ENCODE measurements at places on chromosomes 5 and 9. TPM values are rescaled to one million over a fixed set of nuclear protein-coding genes. Genes with fewer than 3 reads are reported as not detected.

GRCh38 chr5:38639377-38640358, 83.2 kb upstream of the LIFR start:
- DNase-seq = peak; percentile 59

DNA sequence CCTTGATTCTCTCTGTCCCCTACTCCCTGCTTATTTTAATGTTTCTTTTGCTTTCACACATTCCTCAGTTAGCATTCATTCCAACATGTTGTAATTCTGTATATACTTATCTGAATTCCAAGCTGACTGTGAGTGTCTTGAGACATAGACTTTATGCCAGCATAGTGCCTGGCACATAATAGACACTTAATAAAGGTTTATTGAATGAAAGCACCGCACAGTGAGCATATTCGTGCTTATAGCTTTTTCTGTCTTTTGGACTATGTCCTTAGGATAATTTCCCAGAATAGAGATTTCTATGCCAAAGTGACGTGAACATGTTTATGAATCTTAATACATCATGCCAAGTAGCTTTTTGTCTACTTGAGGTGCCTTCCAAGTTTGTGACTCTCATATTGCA, 174.6 kb downstream of the CD180 start:
- no peak for DNase-seq

Gene ANKRD18A
- under 0.01 TPM for total RNA-seq

Gene CERCAM
- total RNA-seq = 86.8 TPM

Gene PTGES
- 16.0 TPM for total RNA-seq

GRCh38 chr9:137725598-137725997, 106.8 kb downstream of the EHMT1 start:
- DNase-seq = no peak

Gene PRRX2
- under 0.01 TPM for total RNA-seq

- no peak for DNase-seq
Measured at GRCh38 chr9:114706711-114707110, 24.7 kb upstream of the TEX48 start.

DNA sequence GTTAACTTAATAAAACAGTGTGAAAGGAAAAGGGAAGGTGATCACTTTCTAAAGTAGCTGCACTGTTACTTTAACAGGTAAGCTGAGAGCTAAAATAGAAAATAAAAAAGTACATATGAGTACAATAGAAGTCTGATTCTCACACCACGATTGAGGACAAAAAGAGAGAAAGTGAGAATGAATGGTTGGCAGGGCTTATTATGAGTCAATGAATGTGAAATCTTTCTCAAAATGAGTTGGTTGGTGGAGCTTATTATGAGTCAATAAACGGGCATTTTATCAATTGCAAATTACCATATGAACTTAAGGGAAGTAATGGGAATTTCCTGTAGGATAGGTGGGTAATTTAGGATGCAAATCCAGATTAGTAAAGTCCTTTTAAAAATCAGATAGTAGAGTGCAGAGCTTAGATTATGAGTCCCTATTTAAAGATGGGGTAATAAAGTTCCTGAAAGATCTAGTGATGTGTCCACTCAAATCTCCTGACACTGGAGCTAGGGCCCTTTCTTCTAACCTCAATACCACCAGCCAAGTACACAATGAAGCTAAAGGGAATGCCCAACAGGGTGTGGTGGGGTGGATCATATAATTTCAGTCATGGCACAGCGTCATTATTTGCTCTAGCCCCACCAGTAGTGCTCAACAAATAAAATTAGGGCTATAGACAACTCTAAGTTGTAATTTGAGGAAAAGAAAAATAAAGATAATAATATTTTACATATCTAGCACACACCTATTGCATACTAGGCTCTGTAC, 21.1 kb upstream of the TLR4 start:
- DNase-seq = no peak

DNA sequence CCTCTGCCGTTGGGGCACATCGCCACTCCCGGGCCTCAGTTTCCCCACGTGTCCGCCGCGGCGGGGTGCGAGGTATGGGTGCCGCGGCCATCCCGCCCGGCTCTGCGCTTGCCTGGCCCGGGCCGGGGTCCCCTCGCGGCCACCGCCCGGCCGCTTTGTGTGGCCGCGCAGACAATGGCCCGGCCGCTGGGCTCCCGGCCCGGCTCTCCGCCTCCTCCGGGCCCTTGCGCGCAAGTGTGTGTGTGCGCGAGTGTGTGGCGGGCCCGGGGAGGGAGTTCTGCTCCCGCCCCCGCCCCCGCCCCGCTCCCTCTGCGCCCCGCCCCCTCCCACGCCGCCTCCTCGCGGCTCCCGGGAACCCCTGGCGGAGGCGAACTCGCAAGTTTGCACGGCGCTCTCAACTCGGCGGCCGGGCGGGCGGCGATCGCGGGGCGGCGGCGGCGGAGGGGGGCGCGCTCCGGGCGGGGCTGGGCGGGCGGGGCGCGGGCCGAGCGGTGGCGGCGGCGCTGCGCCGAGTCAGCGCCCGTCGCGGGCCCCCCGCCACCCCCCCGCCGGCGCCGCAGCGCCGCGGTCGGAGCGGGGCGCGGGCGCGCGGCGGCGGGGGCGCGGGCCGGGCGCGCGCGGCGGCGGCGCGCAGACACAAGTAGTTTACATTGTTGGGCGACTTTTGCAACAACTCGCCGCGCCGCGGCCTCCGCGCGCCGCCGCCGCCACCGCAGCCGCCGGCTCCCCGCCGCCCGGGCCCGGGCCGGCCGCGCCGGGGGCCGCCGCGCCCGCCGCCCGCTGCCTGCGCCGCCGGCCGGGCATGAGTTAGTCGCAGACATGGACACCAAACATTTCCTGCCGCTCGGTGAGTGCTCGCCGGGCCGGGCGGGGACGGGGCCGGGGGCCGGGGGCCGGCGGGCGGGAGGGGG, at the start of gene RXRA:
RXRA (plus strand) TSS at position 643 of the 911 bp plus-strand sequence; CDS start at position 820, 177 bp downstream.
- DNase-seq = peak; percentile 88

- DNase-seq = peak; percentile 46
Measured at GRCh38 chr9:71765693-71766092, 2.6 kb downstream of the CEMIP2 start.

Gene PLGRKT
- total RNA-seq = 20.3 TPM

Gene HMGXB3
- total RNA-seq = 45.3 TPM

- no peak for DNase-seq
Measured at GRCh38 chr5:123696921-123697341, 185.0 kb downstream of the CSNK1G3 start.

DNA sequence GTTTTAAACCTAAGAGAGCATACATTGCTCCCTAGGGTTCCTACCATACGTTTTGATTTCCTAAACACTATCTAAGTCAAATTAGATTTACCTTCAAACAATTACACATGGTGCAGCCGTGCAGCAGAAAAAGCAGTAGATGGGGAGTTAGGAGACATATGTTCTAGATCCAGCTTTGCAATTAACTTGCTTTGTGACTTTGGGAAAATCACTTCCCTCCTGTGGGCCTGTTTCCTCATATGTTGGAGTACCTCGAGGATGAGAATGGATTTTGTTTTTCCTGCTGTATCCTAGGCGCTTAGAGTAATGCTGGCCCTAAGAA, 711 bp downstream of the MRPL50 start:
- no peak for DNase-seq

- DNase-seq = no peak
Measured at GRCh38 chr9:93064392-93065134, 6.1 kb downstream of the SUSD3 start.

- DNase-seq = no peak
Measured at GRCh38 chr9:92077888-92078287, 37.3 kb downstream of the SPTLC1 start.

- peak; percentile 85 for DNase-seq
Measured at GRCh38 chr5:10590226-10590999, 26.5 kb downstream of the ANKRD33B start.

Gene RNF183
- not detected for total RNA-seq

DNA sequence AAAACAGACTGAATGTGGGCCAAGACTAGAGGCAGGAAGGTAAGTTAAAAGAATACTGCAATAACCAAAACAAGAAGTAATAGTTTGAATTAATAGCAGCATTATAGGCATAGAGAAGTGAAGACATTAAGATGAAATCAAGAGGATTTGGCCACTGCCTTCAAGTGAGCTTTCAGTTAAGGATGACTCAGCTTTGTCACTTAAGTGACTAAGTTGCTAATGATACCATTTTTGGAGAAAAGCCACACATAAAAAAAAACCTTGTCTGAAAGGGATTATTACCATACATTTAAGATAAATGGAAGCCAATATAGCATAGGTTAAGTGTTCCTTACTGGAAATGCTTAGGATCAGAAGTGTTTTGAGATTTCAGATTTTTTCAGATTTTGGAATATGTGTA, 57.0 kb downstream of the ECPAS start:
- peak; percentile 49 for DNase-seq

Gene SLC28A3
- total RNA-seq = 0.43 TPM

Gene FBLL1
- total RNA-seq = 0.32 TPM

Gene SLC2A6
- total RNA-seq = 35.4 TPM

GRCh38 chr9:16243798-16244197, 626.7 kb downstream of the BNC2 start:
- no peak for DNase-seq

DNA sequence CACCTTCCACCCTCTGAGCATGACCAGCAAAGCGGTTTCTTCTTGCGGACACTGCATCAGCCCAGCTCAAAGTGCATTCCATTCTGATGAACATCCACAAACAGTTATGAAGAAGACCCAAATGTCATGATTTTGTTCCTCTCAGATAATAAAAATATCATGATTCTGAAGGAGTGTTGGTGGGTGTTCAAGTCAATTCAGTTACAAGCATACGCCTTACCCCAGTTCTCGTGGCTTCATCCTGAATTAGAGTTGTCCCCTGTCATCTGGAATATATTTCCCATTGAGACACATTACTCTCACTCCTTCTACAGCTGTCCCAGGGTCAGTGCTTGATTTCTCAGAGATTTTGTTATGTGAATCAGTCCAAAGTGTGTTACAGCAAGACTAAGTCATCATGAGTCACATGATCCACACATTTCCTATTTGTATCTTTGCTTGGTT, 325.4 kb downstream of the RFX3 start:
- peak; percentile 29 for DNase-seq

GRCh38 chr9:33124751-33125381, 42.3 kb downstream of the B4GALT1 start:
- DNase-seq = no peak

DNA sequence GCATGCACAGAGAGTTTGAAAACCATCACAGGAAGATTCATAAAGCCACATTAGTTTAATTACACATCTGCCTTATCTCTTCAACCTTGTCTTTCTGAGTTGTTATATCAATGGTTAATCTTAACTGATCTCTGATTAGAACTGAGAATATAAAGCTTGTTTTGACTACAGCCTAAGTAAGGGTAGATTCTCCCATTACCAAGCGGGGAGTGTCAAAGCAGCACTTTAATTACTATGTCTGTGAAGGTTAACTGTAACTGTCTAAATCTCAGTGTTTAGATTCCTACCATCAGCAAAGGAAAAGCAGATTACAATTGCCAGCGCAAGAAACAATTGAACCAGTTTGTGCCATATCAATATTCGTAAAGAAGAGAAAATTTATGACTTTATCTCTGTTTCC, 348.7 kb downstream of the CDH12 start:
- DNase-seq = no peak

DNA sequence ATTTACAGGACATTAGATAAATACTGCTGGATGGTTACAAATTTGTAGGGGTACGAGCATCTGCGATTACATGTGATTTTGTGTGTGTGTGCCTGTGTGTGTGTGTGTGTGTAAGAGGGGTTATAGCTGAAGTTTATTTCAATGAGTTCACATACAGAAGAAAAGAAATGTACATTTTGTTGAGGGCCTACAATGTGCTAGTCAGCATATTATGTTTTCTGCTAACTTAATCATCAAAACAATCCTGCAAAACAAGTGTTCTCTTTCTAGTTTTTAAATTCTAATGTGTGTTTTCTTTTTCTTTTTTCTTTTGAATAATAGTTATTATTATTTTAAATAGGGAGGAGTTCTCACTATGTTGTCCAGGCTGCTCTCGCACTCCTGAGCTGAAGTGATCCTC, 305.7 kb downstream of the ARL15 start:
- DNase-seq = no peak
